ENCODE measurements at places on chromosomes 3 and 15.

DNA sequence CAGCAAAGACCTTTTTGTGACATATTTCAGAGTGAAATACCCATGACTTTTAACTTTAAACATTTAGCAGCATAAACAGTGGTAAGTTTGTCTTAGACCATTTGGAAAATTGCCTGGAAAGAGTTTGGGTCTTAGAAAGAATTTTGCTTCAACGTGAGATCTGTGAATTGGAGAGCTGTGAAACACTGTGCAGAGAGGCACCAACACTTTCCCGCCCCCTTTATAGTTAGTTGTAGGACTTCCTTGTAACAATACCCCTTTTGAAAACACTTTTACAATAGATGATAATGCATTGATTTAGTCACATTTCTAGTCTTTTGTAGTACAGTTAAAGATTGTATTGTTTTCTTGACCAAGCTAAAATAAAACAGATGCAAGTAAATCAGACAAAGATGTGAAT is 43.5 kb upstream of the MBNL1 start:
- no peak for DNase-seq

DNA sequence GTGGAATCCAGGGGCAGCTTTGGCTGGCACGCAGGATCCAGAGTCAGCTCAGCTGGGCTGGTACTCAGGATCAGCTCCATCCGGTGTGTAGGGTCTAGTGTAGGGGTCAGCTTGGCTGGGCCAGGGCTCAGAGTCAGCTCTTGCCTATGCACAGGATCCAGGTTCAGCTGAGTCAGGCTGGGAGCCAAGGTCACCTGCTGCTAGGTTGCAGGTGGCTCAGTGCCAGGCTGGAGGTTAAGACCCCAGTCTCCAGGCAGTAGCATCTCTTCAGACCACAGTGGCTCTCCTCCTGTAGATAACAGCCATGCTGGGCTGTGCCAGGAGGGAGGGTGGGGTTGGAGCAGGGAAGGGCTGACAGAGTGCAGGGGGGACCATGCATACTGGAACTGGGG is 1.8 kb downstream of the HYAL3 start:
- DNase-seq: no peak

DNA sequence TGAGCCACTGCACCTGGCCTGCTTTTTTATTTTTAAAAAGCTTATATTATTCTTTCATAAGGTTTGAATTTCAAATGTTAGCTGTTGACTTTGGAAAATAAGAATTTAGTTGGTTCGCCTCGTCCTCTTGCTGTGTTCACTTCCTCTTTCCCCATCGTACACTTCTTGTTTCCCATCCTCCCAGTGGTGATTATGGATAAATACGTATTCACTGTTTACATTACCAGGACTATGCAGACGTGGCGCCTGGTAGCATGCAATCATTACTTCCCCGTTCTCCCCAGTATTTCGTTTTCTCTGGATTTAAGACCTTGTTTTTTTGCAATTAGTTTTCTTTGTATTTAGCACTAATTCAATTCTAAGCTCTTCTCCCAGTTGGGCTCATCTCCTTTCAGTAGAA is 70.1 kb downstream of the LMLN start:
- no peak for DNase-seq

- DNase-seq: peak; percentile 79
Measured at GRCh38 chr15:84658080-84658787, at the start of gene NMB. TSS of gene NMB (minus strand) at chr15:84658199. CDS start at chr15:84658152, 47 bp downstream.

DNA sequence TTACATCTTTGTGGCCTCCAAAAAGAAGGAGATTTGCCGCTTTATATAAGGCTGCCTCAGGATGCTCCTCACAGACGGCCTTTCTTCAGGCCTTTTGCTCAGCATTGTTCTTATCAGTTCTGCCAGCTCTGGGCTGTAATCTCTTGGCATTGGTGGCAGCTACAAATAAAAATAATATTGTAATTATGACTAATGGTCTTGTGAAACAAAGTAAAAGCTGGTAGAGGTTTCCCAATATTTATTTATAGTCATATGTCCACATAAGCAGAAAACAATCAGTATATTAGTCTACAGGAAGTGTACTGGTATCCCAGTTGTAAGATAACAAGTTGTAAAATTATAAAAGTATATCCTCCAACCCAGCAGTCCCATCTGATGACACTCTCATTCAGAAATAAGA is 7.3 kb downstream of the NEK4 start:
- no peak for DNase-seq
